ENCODE measurements at places on chromosomes 5 and 9.

DNA sequence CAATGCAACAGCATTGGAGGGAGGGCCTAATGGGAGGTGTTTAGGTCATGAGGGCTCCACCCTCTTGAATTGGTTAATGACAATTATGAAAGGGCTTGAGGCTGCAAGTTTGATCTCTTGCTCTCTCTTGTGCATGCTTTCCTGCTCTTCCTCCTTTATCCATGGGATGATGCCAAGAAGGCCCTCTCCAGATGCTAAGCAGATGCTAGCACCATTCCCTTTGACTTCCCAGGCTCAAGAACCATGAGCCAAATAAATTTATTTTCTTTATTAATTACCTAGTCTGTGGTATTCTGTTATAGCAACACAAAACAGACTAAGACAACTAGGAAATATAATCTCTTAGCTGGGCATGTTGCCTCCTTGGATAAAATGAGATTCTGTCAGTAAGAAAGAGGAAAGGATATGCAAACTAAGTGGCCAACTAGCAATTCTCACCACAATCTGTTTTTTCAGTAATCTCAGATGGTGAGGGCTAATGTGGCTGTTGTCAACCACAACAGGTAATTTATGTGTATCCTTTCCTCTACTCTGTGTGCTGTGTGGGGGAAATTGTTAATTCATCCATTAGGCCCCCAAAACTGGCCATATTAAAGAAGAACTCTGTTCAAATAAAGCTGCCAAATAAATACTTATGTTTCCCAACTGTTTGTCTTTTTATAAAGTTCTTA, 269.1 kb upstream of the CD180 start:
- DNase-seq: no peak

DNA sequence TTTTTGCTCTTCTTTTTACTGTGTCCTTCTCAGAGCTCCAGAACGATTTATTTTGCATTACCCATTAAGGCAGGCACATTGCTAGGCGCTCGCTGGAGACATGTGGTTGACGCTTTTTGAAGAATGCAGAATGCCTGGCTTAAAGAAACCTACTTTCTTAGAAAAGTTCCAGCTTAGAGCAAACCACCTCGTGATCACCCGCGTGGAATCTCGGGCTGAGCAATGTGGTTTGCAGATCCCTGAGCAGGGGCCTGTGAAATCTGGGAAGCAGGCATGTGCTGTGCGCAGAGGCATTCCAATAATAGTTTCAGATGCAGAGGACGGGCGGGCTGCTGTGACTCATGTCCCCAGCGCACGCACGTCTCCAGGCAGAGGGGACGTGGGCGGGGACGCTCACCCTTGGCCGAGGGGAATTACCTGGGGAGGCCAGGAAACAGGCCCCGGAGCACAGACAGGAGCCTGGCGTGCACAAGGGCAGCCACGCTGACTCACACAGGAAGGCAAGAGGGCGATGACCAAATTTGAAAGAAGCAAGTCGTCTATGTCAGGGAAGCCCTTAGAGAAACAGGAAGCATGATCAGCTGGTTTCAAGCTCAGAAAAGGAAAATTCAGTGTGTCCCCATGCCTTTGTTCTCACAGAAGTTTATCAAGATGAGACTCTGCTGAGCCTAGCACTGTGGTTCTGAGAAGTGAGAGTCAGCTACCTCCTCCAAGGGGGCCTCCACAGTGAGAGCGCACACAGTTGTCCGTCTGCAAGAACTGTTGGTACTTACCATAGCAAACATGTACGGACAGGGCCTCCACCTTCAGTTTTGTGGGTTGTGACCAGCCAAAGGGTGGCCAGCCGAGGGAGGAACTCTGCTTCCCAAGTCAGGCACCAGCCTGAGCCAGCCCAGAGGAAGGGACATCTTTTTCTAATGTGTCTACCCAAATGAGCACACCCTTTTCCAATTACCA, 218.6 kb downstream of the PIK3R1 start:
- DNase-seq: peak; percentile 76

GRCh38 chr5:112419986-112420864, 1.1 kb upstream of the EPB41L4A start:
- peak; percentile 81 for DNase-seq

DNA sequence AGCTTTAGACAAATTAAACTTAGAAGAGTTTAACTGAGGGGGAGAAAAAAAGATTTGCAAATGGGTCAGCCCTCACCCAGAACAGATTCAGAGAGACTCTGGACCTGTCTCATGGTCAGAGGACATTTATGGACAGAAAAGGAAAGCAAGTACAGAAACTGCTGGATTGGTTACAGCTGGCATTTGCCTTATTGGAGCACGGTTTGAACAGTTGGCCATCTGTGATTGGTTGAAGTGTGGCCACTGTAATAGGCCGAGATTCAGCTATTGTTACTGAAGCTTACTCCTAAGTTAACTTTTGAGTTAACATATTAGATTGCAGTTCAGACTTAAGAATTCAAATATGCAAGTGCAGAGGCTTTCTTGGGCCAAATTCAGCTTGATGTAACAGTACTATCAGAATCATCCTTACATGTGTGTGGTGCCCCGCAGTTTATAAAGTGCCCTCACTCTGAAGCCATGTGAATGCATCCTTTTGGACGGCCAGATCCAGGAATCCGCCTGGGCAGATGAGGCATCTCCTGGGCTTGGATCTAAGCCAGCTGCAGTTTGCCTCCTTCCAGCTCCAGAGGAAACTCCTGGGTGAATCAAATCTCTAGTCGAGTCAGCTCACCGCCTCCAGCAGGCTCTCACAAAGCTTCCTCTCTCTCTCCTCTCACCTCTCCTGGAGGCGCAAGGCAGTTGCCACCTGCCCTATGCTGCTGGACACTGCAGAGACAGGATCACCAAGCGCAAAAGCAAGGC, 165.2 kb downstream of the ADAMTS12 start:
- no peak for DNase-seq

DNA sequence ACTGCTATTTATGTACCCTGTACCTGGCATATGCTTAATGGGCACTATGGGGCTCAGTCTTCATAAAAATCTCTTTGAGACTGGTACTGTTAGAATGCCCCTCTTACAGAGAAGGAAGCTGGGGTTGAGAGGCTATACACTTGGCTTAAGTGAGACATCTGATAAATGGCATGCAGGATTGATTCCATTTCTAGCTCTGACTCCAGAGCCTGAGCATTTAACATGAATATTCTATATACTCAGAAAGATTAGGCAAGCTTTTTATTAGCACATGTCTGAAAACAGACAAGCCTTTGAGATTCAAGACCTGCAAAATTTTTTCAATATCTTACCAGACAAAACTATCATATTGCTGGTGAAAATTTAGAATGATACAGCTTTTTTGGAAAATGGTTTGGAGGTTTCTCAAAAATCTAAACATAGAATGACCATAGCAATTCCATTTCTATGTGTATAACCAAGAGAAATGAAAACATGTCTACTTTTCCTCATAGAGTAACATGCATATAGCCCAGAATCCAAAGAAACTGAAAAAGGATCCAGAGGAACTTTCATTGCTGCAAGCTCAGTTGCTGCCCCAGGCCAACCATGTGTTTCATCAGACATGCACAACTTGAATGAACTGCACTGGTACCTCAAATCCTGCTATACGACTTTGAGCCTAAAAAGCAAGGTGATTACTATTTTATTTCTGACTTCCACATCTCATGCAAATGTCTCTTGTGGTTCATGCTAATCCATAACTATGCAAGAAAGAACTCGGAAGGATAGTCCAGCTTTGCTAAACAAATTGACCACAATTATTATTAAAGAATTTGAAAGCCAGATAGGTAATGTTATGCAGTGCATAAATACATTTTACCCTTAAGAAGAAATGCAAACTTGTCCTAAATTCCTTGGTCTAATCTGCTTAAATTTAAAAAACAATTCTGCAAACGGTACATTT, 389.0 kb upstream of the GRIA1 start:
- no peak for DNase-seq

GRCh38 chr9:122118343-122119165, 25.4 kb upstream of the TTLL11 start:
- no peak for DNase-seq

- DNase-seq: no peak
Measured at GRCh38 chr5:33854733-33855151, 37.0 kb downstream of the ADAMTS12 start.

- DNase-seq: no peak
Measured at GRCh38 chr5:80324912-80325311, 5.1 kb downstream of the SPZ1 start.

DNA sequence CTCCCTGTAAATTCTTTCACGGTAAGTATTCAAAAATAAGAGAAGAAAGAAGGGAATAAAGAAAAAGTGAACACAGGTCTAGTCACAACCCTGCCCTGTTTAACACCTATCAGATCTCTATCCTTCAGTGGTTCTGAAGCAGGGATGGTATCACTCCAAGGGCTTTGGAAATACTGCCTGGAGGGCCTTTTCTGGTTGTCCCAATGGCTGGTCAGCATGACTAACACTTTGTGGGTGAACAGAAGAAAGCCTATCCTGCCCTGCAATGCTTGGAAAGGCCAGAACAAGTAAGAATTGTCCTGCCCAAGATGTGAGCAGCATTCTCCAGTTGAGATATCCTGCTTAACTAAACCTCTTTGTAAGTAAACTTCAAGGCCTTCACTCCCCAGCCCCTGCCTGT, 124.9 kb downstream of the TMEM167A start:
- DNase-seq: no peak

DNA sequence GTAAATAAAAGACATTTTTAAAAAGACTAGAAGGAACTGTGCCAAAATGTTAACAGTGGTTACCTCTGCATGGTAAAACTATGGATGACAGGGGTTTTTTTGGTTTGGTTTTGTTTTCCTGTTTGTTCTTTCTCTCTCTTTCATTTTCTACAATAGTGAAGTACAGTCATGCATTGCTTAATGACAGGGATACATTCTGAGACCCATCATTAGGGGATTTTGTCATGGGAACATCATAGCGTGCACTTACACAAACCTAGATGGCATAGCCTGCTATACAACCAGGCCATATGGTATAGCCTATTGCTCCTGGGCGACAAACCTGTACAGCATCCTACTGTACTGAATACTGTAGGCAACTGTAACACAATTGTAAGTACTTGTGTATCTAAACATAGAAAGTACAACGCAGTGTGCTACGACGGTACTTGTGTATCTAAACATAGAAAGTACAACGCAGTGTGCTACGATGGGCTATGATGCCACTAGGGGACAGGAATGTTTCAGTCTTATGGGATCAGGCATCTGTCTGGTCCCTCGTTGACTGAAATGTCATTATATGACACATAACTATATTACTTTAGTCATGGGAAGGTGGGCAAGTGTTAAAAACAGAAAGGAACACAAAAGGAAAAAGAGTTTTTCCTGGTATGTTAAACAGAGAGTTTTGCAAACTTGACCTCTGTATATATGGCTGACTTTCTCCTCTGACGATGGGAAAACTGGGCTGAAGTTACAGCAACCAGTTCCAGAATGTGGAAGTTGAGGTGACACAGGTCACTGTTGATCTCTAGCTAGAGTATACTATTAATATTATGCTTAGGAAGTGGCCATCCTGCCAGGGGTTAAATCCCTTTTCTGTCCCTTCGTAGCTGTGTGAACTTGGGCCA, 7.4 kb upstream of the ADAM19 start:
- no peak for DNase-seq

DNA sequence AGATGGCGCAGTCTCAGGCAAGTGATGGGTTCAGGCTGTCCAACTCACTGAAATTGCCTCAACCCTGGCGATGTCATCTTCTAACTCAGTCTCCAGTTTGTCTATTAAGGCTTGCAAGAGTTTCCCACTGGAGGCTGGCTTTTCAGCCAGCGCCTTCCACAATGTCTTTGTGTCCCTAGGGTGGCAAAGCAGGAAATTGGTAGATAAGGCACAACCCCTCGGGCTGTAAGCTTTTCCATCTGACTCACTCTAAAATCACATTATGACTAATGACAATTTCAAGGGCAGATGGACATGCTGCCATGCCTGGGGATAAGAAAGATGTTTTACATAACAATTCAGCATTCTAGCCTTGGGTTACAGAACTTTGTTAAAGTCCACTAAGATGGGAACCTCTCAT, 61.9 kb downstream of the MROH2B start:
- DNase-seq: peak; percentile 83

DNA sequence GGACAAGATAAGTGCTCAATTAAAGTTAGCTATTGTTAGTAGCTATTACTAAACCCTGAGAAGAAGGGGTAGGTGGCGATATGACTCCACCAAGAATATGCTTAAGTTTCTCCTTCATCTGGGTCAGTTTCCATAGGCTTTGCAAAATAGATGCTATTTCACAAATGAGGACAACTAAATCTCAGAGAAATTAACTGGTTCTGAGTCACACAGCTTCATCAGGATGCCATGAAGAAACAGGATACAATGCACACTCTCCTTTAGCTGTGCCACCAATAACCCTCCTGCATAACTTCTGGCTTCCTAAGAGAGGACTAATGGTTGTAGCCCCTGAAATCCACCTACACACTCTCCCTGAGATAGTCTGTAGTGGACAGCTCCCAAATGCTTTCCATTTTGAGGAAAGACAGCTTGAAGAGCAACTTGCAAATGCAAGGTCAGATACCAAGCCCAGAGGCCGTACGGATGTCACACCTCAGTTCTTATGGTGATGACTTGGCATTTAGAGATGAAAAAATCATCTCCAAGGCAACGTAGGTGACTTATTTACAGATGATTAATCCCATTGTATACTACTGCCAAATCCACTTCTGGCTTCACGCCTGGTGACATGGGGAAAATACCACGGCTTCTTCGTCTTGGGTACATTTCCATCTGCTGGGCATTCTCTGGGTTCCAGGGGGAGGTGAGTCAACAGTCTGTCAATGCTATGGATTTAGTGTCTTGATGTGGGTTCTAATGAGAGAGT, 251.4 kb upstream of the IL12B start:
- no peak for DNase-seq

GRCh38 chr5:51816427-51816826, 433.2 kb downstream of the ISL1 start:
- DNase-seq: no peak

GRCh38 chr9:88628114-88628513, 93.1 kb downstream of the NXNL2 start:
- DNase-seq: no peak

- DNase-seq: no peak
Measured at GRCh38 chr5:179617930-179618329, 5.5 kb downstream of the HNRNPH1 start.

GRCh38 chr5:124913329-124913653, 166.9 kb upstream of the ZNF608 start:
- no peak for DNase-seq

- DNase-seq: no peak
Measured at GRCh38 chr9:133954862-133955529, 37.1 kb downstream of the VAV2 start.

DNA sequence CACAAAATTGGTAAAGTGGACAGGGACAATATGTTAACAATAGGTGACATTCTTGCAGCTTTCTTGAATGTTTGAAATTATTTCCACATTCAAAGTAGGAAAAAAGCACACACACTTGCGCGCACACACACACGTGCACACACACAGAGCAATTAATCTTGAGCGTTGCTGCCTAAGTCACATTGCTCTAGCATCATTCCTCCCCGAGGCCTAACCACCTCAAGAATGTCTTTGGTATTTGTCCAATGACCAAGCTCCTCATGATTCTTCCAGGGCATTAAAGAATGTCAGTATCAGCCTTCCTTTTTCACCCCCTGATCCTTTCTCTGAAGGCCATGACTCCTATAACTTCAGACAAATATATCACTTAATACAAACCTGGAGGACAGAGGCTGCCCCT, 198.1 kb downstream of the NPR3 start:
- DNase-seq: no peak

- no peak for DNase-seq
Measured at GRCh38 chr5:156475182-156476157, 148.5 kb downstream of the SGCD start.
